Eye (tissue), 1 donor: ENCODE measurements at places on chromosomes 3 and 15.

DNA sequence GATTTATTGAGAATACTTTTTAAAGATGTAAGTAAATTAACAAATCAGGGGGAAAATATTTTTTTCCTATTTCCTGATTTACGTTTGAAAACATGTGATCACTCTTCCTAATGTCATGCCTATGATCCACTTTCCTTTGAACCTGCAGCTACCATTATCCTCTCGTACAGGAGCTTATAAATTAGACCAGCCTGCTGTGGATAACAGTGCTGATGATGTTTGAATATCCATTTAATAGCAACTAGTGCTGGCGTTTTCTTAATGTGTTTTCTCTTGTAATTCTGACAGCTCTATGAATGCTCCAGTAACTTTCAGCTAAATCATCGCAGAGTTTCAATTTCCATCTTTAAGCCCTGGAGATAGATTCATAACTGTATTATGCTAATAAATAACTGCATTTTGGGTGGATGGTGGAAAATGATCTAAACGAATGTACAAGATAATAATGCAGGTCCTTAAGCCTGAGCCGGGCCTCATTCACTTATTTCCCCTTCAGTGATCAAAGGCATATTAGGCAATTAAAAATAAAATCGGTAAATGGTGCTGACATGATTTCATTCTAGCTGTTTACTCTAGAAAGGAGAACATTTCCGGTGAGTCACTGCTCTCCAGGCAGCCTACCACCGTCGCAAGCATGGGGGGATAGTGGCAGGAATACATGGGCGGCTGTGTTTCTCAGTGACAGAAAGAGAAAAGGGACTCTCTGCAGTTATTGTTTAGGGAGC lies 58.5 kb upstream of the SLC24A5 start:
- peak; percentile 90 for DNase-seq

DNA sequence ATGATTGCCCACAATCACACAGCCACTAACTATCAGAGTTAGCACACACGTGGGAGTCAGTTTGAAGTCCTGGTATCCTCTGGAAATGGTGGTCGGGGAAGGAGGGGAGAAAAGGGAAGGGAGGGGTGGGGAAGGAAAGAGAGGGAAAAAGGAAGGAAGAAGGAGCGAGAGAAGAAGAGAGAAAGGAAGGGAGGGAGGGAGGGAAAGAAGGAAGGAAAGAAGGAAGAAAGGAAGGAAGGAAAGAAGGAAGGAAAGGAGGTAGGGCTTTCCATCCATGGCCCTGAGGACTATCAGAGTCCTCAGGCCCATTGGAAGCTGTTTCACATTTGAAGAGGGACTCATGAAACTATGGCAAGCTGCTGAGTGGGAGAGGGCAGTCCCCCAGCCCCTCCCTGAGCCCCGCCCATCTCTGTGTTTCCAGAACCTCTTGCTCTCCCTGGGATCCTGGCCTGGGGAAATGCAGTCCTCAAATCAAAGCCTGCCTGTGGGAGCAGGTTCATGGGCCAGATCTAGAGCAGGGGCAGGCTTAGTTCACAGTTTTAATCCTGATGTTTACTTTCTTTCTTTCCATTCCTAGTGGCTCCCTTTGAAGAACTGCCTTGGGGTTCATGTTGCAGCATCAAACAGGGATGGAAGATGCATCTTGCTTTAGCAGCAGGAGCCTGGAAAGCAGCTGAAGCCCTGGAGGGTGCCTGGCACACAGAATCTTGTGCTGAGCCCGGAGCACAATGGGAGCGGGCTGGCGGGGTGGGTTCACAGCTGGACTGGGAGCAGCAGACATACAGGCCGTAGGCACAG lies 66.1 kb upstream of the GLCE start:
- DNase-seq, result no peak

DNA sequence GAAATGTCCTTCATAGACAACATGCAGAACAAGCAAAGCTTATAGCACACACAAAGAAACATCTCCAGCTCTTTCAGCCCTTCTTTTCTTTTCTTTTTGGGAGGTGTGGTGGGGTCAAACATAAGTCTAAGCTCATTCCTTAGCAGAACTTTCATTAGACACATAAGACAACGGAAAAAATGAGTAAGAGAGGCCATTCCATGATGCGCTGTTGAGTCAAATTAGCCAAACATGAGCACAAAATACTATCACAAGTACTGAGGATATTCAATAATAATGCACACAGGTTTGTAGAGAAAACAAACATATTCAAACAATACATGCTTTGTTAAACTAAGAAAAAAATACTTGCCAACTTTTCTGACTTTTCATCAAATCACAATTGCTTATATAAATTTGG lies 83.0 kb downstream of the PLOD2 start:
- no peak for DNase-seq

- DNase-seq, result no peak
Measured at GRCh38 chr3:159936541-159936940, 52.1 kb upstream of the IL12A start.

- DNase-seq, result no peak
Measured at GRCh38 chr3:193981504-193981903, 154.4 kb upstream of the HES1 start.

- DNase-seq, result no peak
Measured at GRCh38 chr15:80958818-80959495, 30.7 kb downstream of the MESD start.

GRCh38 chr3:105862217-105862616 lies 6.6 kb downstream of the CBLB start:
- no peak for DNase-seq

- DNase-seq, result peak; percentile 70
Measured at GRCh38 chr3:79729096-79729495, 38.7 kb downstream of the ROBO1 start.

DNA sequence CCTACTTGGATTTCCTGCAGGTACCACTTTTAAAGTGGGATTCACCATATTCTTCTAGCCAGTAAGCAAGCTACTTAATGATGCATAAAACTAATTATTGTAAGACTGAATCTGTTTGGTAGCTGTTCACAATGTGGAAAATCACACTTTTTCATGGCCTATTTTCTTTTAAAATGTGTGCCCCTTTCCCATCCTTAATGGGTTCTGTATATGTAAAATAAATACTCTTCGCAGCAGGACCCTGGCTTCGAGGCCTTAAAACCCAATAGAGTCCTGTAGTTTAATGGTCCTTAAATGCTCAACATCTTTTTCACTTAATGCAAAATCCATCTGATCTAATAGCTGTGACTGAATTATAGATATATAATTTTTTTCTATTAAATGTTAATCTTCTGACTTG lies 111.0 kb downstream of the UACA start:
- no peak for DNase-seq

- no peak for DNase-seq
Measured at GRCh38 chr3:53137835-53138446, 7.7 kb upstream of the RFT1 start.

GRCh38 chr3:17190353-17191078 lies 305.8 kb downstream of the PLCL2 start:
- no peak for DNase-seq

DNA sequence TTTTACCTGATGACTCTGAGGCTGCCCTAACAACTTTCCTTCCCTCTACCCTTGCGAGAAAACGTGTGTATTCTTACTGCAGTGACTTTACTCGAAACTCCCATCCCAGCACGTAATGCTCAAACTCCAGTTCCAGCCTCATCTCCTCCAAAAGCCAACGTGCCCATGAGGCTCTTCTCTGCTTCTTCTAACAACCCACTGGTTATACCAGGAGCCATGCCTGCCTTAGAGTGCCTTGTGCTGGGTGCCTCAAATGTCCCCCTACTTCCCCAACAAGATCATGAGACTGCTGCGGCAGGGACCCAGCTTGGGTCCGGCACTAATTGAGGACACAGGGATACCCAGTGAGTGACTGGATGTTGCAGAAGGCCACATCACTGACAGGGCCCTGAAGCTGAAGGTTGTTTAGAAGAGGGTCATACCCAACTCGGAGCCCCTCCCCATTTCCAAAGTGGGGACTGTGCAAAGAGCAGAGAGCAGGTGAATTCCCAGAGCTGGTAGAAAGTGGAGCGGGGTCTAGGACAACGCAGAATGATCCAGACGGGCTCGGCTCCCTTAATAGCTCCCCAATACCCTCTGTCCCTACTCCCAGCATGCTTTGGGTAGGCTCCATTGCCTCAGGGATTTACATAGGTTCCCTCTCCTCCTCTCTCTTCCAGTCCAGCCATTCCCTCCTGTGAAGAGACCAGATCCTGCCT lies 71.4 kb downstream of the BDH1 start:
- no peak for DNase-seq

DNA sequence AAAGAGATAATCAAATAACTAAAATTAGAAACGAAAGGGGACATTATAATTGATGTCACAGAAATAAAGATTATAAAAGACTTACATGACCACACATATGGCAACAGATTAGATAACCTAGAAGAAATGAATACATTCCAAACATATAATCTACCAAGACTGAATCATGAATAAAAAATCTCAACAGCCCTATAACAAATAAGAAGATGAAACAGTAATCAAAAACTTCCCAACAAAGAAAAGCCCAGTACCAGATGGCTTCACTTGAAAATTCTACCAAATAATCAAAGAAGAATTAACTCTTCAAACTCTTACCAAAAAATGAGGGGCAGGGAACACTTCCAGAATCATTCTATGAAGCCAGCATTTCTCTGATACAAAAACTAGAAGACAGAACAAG lies 11.8 kb downstream of the TOP2B start:
- DNase-seq, result no peak

DNA sequence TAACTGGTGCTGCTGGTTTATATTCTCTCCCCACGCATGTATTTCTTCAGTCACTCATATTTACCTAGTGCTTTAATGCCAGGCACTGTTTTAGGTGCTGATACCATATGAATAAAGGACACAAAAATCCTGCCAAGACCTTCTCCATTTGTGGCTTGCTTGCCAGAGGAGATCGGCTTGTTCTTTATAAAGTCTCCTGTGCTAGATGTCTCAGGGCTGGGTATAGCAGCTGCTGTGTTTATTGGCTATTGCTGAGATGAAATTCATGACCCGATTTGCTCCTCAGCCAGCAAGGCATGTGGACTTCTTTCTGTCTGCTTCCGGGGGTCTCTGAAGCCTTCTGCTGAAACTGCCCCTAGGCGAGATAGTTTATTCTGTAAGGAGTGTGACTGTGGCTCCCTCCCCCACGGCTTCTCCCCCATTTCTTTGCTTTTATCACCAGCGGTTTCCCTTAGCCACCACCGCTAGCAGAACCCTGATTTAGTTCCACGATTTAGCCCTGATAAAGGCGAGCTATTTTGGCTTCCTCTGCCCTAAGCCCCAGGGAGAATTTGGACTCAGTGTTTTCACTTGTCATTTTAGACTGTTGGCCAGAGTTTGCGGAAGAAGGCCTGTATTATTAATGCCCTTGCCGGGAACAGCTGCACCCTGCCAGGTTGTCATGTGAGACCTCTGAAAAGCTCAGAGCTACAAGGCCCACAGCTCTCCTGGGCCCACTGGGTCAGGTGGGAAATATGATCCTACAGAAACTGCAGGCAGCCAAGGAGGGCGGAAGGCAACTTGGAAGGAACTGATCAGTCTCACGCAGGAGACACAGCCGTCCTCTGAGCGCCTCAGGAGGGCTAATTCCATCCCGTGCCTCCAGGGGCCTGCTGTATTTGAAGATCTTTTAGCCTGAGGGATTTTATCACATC lies 46.8 kb downstream of the ST6GAL1 start:
- peak; percentile 70 for DNase-seq

DNA sequence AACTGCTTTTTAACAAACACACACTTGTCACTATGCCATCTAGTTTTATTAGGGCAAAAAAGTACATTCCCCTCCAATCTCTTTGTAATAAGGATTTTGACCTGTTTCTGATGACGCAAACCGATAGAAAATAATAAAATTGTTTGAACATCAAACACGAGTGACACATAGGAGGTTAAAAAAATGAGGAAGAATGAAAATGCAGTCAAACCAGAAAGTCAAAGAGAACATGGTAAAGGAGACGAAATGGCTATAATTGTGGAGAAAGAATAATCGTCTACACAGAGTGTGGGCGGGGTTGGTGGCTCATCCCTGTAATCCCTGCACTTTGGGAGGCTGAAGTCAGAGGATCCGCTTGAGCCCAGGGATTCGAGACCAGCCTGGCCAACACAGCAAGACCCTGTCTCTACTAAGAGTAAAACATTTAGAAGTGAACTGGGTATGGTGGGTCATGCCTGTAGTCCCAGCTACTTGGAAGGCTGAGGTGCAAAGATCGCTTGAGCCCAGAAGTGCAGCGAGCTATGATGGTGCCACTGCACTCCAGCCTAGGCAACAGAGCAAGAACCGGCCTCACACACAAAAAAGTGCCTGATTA lies 83.2 kb downstream of the MEIS2 start:
- peak; percentile 7 for DNase-seq

DNA sequence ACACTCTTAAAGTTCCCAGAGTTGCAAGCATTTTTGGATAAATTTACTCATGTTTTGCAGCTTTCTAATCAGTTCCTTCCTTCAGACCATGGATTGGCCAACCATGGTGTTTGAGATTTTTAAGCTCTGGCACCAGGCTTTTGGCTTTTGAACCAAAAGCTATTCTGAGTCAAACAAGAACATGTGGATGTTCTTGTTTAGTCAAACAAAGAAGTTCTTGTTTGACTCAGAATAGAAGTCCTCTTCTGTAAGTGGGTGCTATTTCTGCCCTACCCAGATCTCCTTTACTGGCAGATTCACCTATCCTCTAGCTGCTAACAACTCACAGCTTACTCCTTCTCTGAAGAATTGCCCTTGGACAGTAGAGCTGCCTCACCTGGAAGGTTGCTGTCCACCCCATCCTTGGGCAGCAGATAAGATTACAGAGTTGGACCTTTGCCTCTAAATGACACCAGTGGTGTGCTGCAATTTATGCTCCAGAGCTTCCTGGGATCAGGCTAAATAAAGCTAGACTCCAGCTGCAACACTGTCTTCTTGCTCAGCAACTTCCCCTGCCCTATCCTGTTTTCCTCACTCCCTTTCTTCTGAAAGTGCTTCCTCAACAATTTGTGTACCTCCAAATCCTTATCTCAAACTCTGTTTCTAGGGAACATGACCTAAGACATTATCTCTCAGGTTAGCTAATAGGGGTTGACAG lies 65.6 kb downstream of the COL6A6 start:
- DNase-seq, result no peak

- DNase-seq, result peak; percentile 95
Measured at GRCh38 chr3:49173116-49173791, 1.9 kb downstream of the KLHDC8B start.

DNA sequence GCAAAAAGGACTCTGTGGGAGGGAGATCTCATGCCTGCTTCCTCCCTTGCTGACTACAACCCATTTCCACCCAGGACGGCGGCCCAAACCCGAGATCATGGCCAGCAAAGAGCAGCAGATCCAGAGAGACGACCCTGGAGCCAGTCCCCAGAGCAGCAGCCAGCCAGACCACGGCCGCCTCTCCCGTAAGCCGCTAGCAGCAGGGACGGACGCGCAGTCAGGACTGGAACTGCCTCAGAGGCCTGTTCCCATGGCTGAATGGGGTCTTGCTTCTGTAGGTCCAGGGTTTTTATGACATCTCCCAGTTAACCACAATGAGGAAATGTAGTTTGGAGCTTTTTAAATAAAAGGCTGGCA lies 67.2 kb downstream of the BOC start:
- DNase-seq, result no peak

DNA sequence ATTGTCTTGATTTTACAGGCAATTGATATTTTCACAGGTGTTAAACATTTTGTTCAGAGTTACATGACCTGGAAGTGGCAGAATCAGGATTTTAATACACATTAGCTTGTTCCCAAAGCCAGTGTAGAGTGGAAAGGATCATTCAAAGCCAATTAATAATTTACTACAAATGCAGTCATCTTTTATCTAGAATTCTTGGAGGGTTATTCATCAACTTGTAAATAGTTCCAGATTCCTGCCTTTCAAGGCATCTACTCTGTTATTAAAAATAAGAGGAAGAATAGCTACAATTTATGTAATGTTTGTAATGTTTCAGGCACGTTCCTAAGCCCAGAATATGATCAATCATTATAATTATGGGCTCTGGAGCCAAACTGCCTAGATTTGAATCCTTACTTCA lies 358.5 kb downstream of the ZNF385D start:
- no peak for DNase-seq
